ENCODE measurements at places on chromosomes 12 and 14.

- no peak for DNase-seq
These were observed 2.3 kb downstream of the KIF26A start for GRCh38 chr14:104140463-104141331.

DNA sequence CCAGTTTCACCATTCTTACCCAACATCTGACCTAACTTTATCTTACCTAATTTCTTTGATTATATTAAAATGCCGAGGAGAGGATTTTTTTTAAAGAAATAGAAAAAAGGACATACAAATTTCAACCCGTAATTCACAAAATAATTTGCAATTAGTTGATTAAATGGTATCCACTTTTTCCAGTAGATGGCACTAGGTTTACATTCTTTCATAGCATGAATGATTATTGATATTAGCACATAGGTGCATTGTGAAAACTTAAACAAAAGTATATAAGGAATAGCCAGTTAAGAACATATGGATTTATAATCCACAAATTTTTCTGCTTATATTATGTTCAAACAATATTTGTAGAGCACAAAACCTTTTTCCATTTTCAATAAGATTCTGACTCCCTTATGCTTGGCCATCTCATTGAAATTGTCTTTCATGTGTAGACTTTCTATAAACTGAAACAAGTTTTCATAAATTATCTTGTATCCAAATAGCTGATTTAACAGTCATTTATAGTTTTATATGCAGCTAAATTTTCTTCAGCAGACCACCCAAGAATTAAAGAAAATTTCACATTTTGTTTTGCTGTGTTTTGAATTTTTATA, 35.3 kb downstream of the MSRB3 start:
- no peak for DNase-seq

GRCh38 chr12:124278389-124279101, 16.3 kb upstream of the RFLNA start:
- DNase-seq: no peak

DNA sequence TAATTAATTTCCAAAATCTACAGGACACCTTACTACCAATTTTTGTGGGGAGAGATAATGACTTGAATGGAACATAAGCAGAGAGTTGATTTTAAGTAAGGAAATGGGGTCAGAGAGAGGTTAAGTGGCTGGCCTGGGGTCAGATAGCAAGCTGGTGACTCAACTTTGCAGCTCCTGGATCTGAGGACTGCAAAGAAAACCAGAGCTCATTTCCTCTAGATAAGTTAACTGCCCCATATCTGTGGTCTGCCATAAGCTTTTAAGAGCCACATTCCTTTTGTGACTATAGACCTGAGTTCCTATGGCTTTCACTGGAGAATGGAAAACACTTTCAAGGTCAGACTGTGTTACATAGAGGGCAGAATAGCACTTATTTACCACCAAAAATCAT, 201.2 kb upstream of the PRICKLE1 start:
- no peak for DNase-seq

DNA sequence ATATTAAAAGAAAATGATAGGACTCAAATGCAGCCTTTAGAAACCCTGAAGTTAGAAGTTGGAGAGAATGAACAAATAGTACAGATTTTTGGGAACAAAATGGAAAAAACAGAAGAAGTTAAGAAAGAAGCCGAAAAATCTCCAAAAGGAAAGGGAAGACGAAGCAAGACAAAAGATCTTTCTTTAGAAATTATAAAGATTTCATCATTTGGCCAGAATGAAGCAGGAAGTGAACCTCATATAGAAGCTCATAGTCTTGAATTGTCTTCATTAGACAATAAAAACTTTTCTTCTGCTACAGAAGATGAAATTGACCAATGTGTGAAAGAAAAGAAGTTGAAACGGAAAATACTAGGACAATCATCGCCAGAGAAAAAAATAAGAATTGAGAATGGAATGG, 31.4 kb upstream of the TOMM20L start:
- no peak for DNase-seq

- no peak for DNase-seq
These were observed 116.1 kb upstream of the FUT8 start for GRCh38 chr14:65296402-65296801.

DNA sequence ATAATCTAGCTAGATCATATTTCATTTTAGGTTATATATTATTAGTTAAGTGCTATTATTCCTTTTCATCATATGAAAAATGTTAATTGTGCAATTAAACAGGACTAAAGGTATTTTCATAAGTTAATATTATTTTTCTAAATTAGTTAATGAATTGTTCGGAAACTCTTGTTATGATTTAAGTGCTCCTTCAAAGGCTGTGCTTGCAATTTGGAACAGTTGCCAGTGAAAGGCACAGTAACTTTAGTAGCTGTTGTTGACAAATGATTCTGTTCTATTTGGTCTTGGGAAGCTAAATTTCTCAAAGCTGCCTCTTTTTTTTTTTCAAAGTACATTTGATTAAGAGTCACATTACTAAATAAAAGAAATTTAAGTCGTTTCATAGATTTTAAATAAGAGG, 40.7 kb downstream of the PTPRQ start:
- DNase-seq: no peak

DNA sequence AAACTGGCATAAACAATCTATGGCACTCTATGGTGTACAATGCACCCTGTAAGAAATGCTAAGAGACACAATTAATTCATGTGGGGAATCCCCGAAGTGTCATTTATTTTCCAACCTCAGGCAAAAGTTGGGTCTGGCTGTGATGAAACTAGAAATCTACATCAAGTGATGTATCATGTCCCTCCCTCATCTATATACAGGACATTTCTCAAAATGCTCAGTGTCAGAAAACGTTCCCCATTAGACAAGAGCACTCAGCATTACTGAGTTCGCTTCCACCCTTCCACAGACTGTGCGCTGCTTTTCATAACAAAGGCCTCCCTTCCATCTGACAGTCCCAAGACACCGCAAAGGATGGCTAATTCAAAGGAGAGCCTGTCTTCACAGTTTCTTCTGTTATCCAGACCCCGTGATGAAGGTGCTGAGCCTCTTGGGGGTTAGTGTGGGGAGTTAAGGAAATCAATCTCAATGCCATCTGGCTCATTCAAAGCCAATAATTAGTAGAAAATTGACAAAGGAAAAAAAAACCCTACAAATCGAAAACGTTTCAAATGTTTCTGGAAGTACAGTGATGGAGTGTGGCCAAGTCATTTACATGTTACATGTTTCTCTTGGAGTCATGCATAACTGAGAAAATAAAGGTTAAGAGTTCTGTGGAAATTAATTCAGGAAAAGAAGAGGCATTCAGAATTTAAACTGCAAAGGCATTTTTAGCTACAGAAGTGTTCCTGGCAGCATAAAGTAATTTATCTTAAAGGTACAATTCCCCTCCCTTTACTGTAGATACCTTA, 7.5 kb downstream of the CCDC88C start:
- no peak for DNase-seq

DNA sequence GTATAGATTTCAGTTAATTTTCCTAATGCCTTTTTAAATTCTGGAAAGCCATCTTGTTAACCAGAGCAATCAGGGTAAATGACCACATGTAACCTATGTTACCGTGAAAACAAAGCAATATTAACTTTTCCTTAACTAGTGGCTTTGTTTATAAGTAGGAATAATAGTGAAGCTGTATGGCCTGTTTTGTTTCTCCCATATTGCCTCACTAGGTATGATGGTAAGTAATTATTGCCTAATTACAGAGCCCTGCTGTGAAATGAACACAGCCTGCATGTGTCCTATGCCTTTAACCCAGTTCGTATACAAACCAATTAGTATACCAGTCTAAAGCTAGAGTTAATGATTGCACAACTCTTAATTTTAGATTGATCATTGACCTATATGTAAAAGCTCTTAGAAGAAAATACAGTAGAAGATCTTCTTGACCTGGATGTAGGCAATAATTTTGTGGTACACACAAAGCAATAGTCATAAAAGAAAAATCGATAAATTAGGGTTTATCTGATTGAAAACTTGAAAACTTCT, 249.9 kb downstream of the CCDC91 start:
- DNase-seq: no peak

DNA sequence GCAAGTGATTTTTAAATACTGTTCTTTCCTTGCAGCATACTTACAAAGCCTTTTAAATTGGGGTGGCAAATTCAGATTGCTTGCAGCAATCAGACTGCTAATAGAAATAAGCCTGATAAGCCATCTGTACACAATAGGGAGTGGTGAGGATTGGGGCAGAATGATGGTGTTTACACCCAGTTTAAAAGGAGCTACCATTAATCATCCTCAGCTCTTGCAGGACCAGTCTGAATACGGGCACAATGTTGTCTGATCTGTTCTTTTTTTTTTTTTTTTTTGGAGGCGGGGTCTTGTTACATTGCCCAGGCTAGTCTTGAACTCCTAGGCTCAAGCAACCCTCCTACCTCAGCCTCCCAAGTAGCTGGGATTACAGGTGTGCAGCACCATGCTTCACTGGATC, 50.1 kb upstream of the REP15 start:
- no peak for DNase-seq

GRCh38 chr12:17334784-17335183, 728.8 kb upstream of the LMO3 start:
- no peak for DNase-seq

DNA sequence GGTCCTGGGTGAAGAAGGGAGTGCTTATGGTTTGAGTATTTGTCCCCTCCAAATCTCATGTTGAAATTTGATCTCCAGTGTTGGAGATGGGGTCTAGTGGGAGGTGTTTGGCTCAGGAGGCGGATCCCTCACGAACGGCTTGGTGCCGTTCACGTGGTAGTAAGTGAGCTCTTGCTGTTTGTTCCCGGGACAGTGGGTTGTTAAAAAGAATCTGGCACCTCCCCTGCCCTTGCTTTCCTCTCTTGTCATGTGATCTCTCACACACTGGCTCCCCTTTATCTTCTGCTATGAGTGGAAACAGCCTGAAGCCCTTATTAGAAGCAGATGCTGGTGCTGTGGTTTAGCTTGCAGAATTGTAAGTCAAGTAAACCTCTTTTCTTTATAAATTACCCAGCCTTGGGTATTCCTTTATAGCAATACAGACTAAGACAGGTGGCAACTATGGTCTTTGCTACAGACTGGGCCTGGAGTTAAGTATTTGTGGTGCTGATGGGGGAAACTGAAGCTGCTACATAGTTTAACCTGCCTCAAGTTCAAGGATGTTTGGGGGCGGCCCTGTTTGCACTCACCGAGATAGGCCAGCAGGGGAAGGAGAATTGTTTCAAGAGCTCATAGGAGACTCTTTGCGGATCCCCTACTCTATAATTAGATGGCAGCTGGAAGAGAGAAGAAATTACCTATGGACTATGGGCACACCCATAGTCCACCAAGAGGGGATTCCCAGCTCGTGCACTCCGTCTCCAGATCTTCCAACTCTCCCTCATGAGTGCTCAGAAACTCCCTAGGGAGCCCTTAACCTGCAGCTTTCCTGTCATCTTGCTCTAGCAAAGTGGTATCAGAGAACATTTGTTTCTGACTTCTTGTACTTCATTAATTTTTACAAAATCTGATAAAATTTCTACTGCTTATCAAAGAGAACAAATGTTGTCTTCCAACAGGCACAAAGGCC, 164.6 kb downstream of the SLC15A5 start:
- no peak for DNase-seq

GRCh38 chr14:80522936-80523335, 311.6 kb upstream of the DIO2 start:
- no peak for DNase-seq

- DNase-seq: no peak
These were observed 38.2 kb downstream of the ZFC3H1 start for GRCh38 chr12:71625476-71625875.

- no peak for DNase-seq
These were observed 1081.4 kb upstream of the LRFN5 start for GRCh38 chr14:40525314-40525713.

DNA sequence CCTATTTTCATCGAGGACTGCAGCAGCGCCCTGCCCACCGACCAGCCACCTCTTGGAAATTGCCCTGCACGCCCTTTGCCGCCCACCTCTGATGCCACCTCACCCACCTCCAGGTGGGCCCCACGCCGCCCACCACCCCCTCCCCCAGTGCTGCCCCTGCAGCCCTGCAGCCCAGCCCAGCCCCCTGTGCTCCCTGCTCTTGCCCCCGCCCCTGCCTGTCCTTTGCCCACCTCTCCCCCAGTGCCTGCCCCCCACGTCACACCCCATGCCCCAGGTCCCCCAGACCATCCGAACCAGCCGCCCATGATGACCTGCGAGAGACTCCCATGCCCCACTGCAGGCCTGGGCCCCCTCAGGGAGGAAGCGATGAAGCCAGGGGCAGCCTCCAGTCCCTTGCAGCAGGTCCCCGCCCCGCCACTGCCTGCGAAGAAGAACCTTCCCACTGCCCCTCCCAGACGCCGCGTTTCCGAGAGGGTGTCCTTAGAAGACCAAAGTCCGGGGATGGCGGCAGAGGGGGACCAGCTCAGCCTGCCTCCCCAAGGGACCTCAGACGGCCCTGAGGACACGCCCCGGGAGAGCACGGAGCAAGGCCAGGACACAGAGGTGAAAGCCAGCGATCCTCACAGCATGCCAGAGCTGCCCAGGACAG, 96.5 kb downstream of the LGMN start:
- DNase-seq: no peak

DNA sequence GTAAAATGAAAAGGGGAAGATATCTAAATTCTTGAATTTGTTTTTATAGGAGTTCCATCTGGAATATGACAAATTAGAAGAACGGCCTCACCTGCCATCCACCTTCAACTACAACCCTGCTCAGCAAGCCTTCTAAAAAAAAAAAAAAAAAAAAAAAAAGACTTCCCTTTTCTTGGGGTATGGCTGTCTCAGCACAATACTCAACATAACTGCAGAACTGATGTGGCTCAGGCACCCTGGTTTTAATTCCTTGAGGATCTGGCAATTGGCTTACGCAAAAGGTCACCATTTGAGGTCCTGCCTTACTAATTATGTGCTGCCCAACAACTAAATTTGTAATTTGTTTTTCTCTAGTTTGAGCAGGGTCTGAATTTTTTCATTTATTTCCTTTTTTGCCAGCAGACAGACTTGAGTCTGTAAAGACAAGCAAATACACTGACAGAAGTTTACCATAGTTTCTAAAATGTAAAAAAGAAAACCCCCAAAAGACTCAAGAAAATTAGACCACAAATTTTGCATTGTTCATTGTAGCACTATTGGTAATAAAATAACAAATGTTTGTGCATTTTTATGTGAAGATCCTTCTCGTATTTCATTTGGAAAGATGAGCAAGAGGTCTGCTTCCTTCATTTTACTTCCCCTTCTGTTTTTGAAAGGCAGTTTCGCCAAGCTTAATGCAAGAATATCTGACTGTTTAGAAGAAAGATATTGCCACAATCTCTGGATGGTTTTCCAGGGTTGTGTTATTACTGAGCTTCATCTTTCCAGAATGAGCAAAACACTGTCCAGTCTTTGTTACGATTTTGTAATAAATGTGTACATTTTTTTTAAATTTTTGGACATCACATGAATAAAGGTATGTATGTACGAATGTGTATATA, 12.1 kb upstream of the KCNMB4 start:
- DNase-seq: no peak

- DNase-seq: no peak
These were observed 15.9 kb upstream of the AMIGO2 start for GRCh38 chr12:47095446-47096236.

GRCh38 chr12:109648521-109648920, 65.1 kb upstream of the FAM222A start:
- DNase-seq: no peak

GRCh38 chr12:68031881-68032739, 42.9 kb downstream of the IFNG-AS1 start:
- no peak for DNase-seq

GRCh38 chr12:30880061-30880460, 46.5 kb upstream of the TSPAN11 start:
- DNase-seq: no peak

- DNase-seq: no peak
These were observed 721.0 kb downstream of the BCL11B start for GRCh38 chr14:98551028-98551427.

GRCh38 chr12:111063295-111064026, 143.1 kb upstream of the MYL2 start:
- DNase-seq: peak; percentile 76

GRCh38 chr12:52992699-52993557, 13.3 kb upstream of the EIF4B start:
- no peak for DNase-seq
